GM12864 (cell line): ENCODE measurements at places on chromosomes 5 and 9.

DNA sequence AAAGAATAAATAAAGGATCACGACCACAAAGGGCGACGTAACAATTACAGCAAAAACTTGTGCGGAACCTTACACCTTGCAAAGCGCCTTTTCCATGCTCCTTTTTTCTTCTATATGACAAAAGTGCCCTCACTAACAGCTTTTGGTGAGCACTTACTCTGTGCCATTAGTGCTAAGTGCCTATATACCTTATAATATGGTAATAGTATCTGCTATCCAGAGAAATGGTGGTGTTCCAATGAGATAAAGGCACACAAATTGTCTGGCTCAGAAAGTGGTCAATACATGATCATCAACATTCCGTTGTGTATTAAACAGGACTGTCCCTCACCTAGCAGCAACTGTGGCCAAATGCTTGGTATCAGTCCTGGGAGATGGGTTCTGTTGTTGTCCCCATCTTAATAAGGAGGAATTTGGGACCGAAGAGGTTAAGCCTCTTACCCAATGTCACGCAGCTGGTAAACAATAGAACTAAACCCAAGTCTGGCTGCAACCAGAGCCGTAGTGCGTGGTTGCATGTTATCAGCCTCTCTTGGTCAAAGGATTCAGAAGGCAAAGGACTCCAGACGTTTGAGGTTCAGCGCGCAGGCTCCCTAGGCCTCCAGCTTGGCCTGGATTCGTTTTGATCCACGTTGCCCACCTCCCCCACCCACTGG is 564 bp upstream of the TOR2A start:
- DNase-seq = no peak

GRCh38 chr5:173671121-173671949 is 54.9 kb upstream of the BOD1 start:
- no peak for DNase-seq

DNA sequence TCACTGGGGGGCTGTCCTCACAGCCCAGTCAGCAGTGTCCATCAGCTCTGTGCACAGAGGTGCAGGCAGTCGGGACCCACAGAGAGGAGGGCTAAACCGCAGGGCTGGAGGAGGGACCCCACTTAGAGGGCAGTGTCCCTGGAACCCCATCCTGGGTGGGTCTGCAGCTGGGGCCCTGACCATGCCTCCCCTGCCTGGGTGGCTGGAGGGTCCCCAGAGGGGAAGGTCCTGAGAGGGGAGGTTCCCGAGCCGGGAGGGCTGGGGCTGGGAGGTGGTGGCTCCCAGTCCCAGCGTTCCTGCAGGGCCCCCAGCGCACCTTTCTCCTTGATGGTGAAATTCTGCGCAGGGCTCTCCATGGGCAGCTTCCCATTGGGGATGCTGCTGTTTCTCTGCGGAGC is 32.7 kb downstream of the EXOC3 start:
- DNase-seq = no peak

DNA sequence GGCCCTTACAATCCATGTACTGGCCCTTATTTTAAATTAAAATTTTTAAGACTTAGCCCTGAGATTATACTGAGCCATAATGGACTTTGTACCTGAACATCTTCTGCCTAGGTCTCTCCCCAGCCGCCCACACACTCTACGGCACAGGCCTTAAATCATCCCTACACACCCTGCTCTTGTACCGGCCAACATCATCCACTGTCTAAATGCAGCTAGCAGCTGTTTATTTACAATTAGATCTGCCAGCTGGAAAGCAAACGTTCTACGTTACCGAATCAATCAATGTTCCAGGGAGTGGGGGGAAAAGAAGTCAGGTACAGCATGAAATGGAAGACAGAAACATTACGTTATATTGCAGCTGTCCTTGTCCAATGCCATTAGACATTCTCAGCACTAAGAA is 88.4 kb upstream of the GRAMD2B start:
- DNase-seq = no peak

DNA sequence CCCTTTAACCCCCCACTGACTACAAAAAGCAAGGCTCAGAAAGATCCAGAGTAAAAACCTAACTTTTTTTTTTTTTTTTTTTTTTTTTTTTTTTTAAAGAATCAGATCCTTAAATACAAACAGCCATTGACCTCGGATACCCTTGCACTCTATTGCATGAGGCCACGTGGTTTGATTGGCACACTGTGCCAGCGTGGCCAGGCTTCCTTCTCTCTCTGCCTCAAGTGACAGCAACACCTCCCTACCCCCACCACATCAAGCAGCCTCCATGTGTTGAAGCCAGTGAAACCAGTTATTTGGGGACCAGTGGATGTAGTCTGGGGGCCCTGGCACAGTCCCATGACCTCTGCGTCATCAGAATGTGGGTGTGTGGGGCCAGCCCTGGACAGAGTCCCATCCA is 71.4 kb downstream of the OTULIN start:
- DNase-seq = no peak

DNA sequence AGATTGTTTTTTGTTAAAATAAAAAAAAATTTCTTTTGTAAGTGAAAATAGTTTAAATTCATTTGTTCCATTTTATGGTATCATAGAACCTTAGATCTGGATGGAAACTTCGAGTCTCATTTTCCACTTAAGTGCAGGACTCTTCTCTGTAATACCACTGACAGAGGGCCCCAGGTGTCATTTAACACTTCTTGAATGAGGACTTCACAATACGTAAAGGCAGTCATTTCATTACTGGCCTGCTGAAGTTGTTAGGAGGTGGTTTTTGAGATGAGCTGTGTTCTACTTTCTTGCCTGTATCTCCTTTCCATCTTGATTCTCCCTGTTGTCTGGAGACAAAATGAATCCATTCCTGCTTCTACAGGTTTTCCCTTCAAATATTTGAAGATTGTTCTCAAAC is 455.3 kb downstream of the DMRT2 start:
- DNase-seq = no peak

DNA sequence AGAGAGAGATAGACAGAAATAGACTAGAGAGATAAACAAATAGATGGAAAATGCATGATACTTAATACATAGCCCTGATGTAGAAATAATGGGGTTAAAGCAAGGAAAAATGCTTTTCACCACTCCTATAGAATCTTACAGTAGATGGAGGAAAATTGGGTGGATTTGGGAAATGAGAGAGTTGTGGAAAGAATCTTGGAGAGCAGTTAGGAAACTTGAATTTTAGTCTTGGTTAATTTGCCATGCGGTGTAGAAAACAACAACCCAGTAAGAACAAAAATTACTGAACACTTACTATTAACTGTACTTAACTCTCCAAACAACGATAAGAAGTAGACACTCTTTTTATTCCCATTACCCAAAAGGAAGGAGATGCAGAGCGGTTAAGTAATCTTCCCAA is 329.8 kb downstream of the ZNF608 start:
- no peak for DNase-seq

DNA sequence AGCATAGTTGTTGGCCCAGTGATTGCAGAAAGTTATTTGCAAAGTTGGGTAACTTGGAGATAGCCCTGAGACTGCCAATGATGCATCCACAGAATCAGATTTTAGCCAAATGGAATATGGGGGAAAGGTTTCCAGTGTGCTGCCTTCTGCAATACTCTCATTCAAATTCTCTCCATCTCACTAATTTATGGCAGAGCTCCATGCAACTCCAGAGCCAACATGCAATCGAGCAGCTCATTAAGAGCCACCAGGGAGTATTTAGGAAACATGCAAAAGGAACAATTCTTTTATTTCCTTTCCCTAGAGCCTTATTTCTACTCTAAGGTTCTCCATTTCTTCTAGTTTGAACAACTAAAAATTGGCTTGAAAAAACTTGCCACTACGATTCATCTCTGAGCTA is 135.9 kb upstream of the MARCHF11 start:
- DNase-seq = no peak

DNA sequence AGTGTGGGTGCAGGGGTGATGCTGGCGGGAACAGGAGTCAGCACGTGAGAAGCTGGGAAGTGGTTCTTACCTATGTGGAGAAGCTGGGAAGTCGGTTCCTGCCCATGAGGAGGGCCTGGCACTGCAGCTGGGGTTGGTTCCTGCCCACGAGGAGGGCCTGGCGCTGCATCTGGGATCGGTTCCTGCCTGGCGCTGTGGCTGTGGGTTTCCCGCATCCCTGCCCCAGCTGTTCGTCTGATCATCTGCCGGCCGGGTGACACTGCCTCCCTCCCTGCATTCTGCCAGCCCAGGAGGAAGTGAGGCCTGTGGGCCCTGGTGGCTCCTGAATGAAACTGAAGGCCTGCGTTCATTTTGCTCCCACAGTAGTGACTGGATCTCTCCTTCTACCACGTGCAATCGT is 5.1 kb downstream of the OBP2A start:
- no peak for DNase-seq
